Type B pancreatic cell (in vitro differentiated cells): ENCODE measurements at places on chromosomes 12 and 14.

DNA sequence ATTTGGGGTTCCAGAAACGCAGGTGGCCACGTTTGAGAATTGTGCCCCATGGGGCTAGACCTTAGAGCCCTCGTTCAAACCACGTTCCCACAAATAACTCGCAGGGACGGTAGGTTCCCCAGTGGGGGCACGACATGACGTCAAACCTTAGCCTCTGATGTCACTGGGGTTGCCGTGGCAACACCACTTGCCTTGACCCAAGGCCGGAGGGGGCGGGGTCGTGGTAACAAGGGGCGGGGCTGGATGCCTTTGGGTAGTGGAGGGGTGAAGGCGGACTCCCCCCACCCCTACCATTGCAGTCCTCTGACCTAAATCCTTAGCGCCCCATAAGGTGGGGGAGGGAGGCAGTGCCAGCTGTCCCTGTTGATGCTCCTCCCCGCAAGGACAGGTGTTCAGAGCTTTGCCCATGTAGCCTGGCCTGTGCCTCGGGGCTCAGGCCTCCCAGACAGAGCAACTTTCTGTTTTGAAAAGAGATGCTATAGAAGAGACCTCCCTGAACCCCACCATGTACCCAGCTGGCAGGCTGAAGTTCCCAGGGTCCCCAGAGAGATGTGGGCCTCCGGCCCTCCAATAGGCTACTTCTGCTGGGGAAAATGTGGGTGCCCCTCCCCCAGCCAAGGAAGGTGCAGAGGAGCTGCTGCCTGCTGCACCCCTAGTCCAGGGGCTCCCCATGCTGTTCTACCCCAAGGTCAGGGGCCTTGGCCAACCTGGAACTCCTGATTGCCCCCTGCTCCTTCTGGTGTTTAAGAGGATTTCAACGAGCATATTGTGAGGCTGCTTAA lies 1.9 kb downstream of the FAM222A start:
- no peak for DNase-seq

DNA sequence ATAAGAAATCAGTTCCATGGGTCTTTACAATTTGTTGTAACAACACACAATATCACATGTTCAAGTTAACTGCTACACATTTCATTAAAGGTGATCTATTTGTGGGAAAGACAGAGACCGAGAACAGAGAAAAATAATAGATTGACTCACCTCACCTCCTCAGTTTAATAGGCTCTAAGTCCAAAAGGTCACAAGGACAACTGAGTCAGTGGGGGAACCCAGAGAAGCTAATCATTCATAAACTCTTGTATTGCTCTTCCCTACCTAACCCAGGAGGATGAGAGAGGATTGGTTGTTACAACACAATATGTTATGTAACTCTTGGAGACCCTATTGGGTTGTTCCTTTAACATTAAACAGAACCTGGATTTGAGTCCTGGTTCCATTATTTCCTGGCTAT lies 72.2 kb upstream of the CRY1 start:
- DNase-seq, result no peak

DNA sequence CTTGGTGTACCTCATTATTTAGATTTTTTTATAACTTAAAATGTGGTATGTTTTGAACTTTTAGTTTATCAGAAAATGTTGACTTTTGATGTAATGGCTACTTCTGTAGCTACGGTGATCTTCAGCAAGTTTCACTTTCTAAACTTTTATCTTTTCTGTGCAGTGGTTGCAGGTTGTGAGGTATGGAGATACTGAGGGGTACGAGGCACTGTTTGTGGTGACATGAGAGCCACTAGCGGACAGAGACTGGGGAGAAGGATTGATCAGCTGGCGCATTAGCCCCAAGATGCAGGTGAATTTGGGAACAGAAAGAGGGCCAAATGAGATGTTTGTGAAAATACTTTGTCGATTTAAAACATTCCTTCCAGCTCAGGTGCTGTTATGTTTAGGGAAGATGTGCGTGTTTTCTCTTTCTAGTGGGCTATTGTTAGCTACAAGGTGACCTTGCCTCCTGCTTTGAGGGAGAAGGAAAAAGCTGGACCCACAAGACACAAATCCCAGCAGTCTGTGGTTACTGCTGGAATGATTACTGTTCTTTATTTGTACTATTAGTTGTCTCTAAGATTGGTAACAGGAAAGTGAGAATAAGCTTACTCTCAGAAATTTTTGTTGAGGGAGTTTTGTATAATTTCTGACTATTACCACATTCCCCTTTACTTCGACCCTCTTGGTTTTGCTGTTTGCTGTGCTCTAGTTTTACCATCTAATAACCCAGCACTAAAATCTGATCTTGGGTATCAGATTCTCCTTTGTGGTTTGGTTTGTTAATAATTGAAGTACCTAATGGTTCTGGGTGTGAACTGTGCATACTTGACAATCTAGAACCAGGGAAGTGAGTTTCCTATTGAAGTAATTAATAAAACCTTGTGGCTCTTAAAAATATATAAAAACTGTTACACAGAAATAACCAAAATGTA lies 61.7 kb downstream of the FBXO34 start:
- DNase-seq, result no peak

DNA sequence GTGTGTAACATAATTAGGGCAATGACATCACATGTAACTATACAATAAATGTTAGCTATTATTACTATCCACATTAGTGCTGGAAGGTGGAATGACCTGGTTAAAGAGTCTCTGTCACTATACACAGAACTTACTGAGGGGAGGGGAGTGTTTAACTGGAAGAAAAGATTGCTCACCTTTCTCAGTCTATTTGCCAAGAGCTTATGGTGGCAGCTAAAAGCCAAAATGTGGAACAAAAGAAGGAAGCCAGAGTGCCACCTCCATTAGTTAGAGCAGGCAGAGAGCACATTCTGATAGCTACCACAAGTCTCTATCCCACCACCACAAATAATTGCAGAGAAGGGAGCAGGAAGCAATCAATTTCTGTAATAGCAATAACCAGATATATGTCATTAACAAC lies 124.4 kb downstream of the MED13L start:
- no peak for DNase-seq

GRCh38 chr12:72499244-72499643 lies 227.1 kb downstream of the TRHDE start:
- no peak for DNase-seq

DNA sequence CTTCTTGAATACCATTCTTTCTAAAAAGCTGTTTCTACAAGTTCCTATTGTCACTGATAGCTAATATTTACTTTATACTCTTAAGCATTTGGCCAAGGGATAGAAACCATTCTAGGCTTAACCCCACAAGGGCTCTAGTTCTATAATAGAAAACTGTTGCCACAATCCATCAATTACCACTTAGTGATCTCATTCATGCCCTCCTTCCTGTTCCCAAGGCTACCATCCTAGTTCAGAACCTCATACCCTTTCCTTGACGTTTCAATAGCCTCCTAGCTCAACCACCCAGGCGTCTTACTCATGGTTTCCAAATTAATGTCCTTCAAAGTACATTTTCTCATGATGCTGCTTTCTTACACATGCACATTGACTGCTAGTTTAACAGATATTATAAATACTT lies 493.5 kb downstream of the NAV3 start:
- DNase-seq, result no peak

- DNase-seq, result no peak
Measured at GRCh38 chr12:107282628-107283027, 189.3 kb upstream of the CRY1 start.

DNA sequence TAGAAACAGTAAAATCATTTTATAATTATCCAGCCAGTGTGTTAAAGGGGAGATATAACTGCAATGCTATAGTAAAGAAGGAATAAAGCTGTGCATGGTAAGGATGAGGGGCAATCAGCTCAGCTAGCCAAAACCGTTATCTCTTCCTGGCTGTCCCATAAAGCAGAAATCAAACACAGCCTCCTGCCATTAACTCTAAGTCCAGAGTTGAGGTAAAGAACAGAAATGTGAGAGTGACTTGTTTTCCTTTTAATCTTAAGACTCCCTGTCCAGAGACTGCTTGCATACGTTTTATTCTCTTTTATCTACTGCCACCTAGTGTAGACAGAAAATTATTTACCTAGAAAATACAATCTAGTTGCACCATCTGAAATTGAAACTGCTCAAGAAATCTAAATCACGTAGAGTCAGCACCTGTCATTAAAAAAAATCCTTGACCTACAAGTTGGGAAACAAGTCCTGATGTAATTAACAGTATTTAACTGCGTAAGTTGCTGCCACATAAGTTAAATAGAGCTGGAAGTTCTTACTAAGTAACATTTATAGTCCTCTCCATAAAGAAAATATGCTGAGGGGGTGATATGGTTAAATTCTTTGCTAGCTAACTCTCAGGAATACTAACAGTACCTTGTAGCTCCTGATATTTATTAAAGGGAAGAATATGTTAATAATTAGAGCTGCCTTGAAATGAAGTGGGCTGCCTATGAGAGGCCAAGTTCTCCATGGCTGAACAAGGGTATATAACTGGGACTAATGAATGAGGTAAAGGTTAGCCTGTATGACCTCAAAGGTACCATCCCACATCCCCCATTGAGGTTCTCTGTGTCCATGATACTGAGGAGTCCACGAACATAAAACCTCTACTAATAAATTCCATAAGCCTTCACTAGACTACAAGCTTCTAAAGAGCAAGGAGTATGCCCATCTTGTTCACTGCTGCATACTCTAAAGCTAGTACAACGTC lies 62.7 kb downstream of the GALNT4 start:
- DNase-seq, result no peak

- no peak for DNase-seq
Measured at GRCh38 chr14:63438065-63438757, 105.0 kb downstream of the PPP2R5E start.
